ENCODE measurements at places on chromosomes 5 and 9.

DNA sequence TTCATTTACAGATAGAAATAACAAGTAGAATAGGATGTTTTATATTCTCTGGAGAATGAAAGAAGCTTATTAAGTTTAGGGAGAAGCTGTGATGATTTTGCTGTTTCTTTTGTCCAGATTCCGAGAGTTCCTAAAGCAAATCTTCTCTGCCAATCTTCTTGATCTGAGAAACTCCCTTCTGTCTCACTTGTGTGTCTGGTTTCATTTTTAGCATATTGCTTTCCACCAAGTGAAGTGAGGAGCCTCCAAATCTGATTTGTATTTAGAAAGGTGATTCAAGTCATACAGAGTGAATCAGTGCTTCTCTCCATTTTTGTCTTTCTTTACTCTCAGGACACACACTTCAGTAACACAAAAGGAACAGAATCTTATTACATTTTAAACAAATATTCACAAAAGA lies 48.4 kb downstream of the STX17 start:
- no peak for DNase-seq

DNA sequence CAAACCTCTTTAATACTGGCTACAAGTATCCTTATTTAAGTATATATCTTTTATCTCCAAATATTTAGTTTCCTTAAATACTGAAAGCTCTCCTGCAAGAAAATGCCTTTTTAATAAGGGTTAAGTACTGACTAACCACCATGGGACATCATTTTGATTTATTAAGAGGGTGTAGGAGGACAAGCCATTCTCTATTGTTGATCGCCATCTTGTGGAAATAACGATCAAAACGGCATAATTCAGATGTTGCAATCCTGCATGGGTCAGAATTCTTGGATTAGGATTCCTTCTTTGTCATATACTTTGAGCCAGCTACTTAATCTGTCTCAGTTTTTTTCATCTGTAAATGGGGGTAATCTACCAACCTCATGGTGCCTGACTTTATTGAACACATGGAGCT lies 28.7 kb upstream of the C5orf46 start:
- no peak for DNase-seq

DNA sequence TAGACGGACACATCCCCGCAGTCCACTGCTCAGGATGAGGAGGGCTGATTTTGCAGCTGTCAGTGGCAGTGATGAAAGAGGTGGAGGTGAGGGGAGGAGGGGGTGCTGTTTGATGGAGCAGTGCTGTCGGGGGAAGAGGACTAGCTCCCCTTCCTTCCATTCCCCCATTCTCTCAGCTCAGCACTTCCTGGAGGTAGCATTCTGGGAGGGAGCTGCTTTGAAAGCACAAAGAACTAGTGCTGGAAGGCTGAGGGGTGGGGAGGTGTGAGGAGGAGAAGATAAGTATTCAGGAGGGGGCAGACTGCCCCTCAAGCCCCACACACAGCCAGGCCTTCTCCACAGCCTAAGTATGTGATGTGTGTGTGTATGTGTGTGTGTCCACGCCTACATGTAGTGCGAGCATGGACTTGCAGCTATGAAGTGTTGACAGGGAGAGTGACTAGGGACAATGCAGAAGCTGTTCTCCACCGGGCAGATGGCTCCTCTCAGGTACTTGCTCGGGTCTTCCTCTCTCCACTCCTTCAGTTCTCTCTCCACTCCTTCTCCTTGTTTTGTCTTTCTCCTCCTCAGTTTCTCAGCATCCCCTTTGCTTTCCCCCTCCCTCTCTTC lies 65.5 kb upstream of the HSPA9 start:
- no peak for DNase-seq

GRCh38 chr5:93746406-93747056 lies 5.1 kb upstream of the POU5F2 start:
- DNase-seq = no peak

GRCh38 chr5:64299805-64300204 lies 134.2 kb downstream of the RNF180 start:
- no peak for DNase-seq

DNA sequence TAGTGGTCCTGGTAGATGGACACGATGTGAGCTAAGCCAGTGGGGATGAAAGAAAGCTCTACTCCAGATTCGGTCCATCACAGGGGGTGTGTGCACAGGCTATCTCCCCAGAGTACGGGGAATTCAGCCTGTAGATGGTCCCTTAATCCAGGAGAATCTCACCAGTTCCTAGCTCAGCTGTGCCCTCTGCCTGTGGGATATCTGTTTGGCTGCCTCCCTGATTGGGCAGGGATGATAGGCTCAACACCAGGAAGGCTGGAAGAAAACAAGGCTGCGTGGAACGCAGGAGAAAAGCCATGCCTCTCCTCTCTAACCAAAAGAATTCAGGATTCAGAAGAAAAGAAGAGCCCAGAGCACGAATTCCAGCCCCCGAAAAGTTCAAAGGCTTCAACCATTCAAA lies 40.9 kb downstream of the VLDLR start:
- no peak for DNase-seq
